Right atrium auricular region (tissue), 2 donors: ENCODE measurements at places on chromosomes 4 and X.

GRCh38 chr4:19417256-19417655 lies 834.4 kb upstream of the SLIT2 start:
- no peak for DNase-seq

DNA sequence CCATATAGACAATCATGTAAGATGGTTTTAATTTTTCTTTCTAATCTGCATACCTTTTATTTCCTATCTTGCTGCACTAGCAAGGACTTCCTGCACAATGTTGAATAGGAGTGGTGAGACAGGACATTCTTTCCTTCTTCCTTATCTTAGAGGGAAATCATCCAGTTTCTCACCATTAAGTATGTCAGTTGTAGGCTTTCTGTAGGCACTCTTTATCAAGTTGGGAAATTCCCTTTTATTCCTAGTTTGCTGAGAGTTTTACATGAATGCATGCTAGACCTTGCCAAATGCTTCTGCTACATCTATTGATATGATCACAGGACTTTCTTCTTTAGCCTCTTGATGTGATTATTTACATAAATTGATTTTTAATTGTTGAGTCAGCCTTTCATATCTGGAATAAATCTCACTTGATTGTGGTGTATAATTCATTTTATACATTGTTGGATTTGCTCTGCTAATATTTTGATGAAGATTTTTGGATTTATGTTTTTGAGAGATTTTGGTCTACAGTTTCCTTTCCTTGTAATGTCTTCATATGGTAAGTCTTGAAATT lies 23.8 kb downstream of the RNF175 start:
- DNase-seq = no peak

DNA sequence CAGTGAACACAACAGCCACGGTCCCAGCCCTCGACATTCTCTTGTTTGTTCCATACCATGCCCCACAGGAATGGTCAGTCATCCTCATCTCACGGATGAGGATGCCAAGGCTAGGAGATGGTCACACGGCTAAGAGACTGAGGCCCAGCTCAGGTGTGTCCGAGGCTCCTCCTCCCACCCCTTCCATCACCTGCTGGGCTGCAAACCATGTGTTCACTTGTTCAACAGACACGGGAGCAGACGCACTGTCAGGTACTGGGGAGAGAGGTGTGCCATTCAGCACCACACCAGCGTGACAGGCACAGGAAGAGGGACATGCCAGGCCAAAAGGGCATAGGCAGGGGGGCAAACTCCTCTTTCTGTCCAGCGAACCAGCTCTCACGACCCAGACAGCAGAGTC lies 45.9 kb downstream of the ABLIM2 start:
- no peak for DNase-seq

- no peak for DNase-seq
These were observed 47.2 kb downstream of the GBA3 start for GRCh38 chr4:22739968-22740367.

- peak; percentile 65 for DNase-seq
These were observed 3.7 kb upstream of the BEX4 start for GRCh38 chrX:103211012-103211715.

- no peak for DNase-seq
These were observed 498.0 kb upstream of the BOD1L1 start for GRCh38 chr4:14125375-14126129.

DNA sequence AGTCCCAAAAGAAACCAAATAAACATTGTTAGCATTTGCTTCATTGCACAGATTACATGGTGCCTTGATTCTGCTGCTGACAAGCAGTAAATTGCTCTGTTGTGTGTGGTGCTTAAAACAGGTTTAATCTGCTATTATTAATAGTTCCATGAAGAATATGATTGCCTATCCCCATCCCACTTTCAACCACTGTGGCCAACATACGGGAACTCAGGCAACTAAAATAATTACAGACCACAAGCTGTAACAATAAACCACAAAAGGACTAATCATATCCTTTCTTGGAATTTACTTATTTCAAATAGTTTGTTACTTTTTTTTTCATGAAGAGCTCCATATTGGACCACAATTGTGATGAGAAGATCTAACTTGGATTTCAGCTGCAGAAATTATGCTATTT lies 131.5 kb downstream of the PACRGL start:
- DNase-seq = no peak

- no peak for DNase-seq
These were observed 226.7 kb downstream of the LDB2 start for GRCh38 chr4:16671741-16672140.

DNA sequence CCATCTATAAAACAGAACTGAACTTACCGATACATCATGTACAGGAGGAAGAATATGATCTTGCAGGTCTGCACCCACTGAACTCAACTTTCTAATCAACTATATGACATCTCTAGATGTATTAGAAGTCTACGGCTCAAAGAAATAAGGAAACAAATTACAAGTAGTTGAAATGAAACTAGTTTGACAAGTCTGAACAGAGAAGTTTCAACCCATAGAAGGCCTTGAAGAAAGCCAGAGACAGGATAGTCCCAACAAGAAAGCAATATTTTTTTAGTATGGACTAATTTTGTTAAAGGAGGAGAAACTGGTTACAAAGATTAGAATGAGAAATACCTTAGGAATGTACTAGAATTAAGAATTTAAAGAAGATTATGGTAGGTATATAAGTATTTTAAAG lies at the start of gene TMPRSS11A:
TSS of gene TMPRSS11A (minus strand) at position 138 of the 400 bp plus-strand sequence. CDS start at position 38, 100 bp downstream.
- no peak for DNase-seq

- DNase-seq = no peak
These were observed 29.4 kb upstream of the TTC29 start for GRCh38 chr4:146975036-146975435.

DNA sequence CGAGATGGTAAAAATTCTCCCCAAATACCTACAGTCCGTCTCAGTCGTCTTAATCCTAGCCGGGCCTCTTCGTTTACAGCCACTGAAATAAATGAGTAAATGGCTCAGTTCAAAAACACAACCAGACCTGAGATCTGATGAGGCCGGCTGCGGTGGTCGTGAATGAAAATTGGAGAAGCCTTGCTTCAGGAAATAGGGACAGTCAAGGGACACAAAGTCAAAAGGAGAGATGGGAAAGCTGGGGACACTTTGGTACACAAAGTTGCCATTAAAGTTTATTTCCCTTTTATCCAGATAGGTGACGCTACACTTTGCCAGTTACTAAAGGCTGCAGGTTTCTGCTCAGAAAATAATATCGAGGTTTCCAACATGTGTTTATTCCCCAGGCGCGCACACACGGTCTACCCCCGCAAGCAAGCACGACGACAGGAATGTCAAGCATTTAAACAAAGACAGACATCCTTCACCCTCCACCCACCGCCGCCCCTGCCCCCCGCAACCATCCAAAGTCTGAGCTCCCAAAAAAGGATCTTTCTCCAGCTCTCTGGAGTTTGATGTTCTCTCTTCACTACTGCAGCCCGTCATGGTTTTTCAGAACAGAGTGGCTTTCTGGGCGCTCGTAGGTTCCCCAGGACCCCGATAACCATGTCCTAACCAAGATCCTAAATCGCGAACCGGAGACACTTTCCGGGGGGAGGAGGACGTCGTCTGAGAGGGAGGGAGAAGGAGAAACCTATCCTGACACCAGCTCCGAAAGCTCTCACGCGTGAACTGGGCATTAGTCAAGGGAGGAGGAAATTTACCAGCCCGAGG lies 1.3 kb upstream of the PCDH7 start:
- DNase-seq = no peak

DNA sequence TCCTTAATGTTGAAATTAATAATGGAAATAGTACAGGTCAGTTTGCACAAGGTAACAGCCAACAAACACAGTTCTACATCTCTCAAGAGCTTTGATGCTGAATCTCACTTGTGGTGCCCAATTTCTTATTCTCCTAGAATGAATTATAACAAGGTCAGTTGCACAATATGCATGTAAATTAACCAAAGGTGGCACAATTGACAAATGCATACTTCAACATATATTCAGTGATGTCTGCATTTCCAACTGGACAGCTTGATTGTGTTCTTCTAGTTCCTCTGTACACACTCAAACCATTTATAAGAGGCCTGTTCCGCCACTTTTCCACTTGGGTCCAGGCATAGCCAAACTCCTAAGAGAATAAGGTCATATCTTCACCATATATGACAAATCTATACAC lies 210.3 kb upstream of the EPHA5 start:
- DNase-seq = no peak

DNA sequence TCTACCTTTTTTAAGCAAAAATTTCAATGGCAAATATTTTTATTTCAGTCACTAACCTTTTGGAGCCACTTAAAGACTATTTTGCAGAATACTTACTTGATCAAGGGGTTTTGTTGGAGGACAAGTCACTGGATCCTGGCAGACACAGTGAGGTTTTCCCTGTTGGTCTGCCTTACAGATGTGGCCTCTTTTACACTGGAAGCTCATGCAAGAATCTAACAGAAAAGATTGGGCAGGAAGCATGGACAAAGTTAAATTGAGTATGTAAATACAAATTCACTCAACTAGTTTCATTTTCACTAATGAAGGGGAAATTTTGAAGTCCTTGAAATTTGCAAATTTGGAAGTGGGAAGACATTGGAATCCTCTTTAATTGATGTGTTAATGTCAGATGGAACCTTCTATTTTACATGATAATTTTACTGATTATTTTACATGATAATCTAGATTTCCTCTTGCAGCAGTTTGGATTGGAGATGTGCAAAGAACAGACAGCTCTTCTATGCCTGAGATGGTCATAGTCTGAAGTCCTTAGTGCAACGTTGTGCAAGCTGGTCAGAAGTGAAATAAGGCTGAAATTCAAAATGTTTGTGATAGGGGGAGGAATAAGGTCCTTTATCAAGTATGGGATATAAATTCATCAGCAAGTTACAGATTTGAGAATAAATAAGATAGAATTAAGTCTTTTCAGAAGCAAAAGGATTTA lies 38.4 kb downstream of the SPARCL1 start:
- DNase-seq = no peak

DNA sequence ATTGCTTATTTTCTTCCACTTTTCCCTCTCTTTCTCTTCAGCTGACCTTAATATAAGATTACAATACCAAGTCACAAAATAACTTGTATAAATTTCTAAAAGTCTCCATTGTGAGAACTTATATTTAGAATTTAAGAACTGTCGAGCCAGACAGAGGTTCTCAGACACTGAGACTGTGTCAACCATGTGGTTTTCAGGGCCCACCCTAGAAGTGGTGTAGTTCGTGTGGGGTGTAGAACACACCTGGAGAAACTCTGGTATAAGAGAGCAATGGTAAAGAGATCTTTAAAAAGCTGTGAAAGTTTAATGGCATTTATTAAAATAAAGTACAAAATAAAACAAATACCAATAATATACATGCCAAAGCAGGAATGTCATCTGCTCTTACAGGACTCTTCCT lies 19.7 kb downstream of the CPEB2 start:
- DNase-seq = no peak

DNA sequence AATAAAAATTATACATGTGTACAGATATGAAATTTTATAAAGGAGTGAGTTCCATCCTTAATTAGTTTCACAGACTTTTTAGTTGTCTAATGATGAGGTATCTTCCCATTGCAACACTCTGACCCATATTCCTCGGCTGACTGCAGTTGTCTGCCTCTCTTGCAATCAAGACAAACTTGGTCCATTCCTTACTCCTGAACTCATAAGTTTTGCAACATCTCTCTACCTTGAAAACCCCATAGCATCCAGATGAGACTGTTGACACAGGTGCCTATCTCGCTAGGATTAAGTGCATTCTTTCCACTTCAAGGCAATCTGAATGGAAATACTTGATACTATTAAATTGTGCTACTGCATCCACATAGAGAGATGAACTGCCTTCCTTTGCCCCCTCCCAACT lies 2.3 kb downstream of the XKRX start:
- DNase-seq = no peak

DNA sequence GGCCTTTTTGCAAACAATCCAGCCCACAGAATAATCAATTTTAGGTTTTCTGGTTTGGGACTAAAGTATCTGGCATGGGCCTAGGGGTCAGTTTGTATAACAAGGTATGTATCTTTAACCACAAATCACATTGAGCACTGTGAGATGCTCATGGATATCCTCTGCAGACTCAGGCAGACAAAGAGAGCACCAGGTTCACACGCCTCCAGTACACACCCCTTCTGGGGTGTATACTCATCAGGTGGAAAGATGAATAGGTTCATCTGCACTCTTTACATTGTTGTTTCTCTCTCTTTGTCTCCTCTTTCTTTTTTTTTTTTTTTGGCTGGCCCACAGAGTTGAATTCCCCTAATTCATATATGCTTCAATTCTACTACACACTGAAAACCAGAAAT lies 21.1 kb downstream of the TEC start:
- DNase-seq = no peak

- no peak for DNase-seq
These were observed 31.6 kb downstream of the RNF4 start for GRCh38 chr4:2500547-2500946.

DNA sequence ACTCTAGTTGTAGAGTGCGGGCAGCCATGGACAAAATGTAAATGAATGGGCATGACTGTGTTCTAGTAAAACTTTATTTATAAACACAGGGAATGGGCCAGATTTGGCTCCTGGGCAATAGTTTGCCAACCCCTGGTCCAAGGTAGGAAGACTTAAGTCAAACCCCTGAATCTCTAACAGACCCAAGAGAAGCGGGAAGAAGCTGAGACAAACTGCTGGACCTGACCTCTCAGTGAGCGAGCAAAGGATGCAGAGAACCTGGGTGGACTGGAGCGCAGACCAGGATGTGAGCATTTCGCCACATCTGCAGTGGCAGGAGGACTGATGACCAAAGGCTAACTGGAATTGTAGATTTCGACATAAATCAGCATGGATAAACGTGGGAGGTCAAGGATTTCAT lies 201.6 kb downstream of the STIM2 start:
- DNase-seq = no peak

DNA sequence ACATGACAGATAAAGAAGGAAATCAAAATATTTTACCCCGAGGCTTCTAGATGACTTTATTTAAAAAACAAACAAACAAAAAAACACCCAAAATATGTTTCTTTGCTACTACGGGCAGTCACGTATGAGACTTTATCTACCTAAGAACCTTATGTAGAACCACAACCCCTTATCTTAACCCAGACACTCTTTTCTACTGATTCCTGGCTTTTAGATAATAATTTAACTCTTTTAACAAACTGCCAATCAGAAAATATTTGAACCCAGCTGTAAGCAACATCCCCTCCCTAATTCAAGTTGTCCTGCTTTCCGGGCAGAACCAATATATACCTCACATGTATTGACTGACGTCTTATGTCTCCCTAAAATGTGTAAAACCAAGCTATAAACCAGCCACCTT lies 15.4 kb downstream of the ELOVL6 start:
- no peak for DNase-seq
